Diencephalon (tissue), 1 donor: ENCODE measurements at places on chromosomes 3 and 15. TPM values are rescaled to one million over a fixed set of nuclear protein-coding genes. Genes with fewer than 3 reads are reported as not detected.

The ACOX2 gene
- 5.1 TPM for total RNA-seq

The RTP2 gene
- not detected for total RNA-seq

The VWA5B2 gene
- total RNA-seq, result 3.9 TPM

The STRA6 gene
- 6.7 TPM for total RNA-seq

The CFAP44 gene
- 20.3 TPM for total RNA-seq

The C3orf49 gene
- not detected for total RNA-seq

The LMCD1 gene
- 4.6 TPM for total RNA-seq

The TUSC7 gene
- total RNA-seq, result not detected

The MESP1 gene
- total RNA-seq, result 2.5 TPM

The WDR49 gene
- total RNA-seq, result 34.6 TPM

The SPINK8 gene
- not detected for total RNA-seq

The SKOR1 gene
- total RNA-seq, result 0.69 TPM

The SLC28A2 gene
- not detected for total RNA-seq

The PLSCR5 gene
- total RNA-seq, result 3.0 TPM

The PRTG gene
- 8.8 TPM for total RNA-seq

The DGKG gene
- 15.0 TPM for total RNA-seq

The GP5 gene
- total RNA-seq, result under 0.01 TPM

The UPK1B gene
- total RNA-seq, result not detected

The CSPG4 gene
- 11.5 TPM for total RNA-seq

The ARGFX gene
- total RNA-seq, result not detected

The ALG1L2 gene
- not detected for total RNA-seq

The SOX2 gene
- 188 TPM for total RNA-seq
